ENCODE measurements at places on chromosomes 12 and 14. TPM values are rescaled to one million over a fixed set of nuclear protein-coding genes. Genes with fewer than 3 reads are reported as not detected.

GRCh38 chr12:67599691-67600090 lies 48.9 kb upstream of the DYRK2 start:
- no peak overlapping the region for H3K4me3 ChIP-seq
- no peak overlapping the region for H3K27ac ChIP-seq
- peaks cover 16% of the 10 kb centered on the region for H3K4me1 ChIP-seq
- no peaks in the 10 kb centered on the region for H3K27me3 ChIP-seq

GRCh38 chr12:16325426-16325825 lies 22.0 kb upstream of the MGST1 start:
- H3K4me3 ChIP-seq, result no peak overlapping the region
- no peaks in the 10 kb centered on the region for H3K27me3 ChIP-seq
- no peaks in the 10 kb centered on the region for H3K36me3 ChIP-seq
- peak; percentile 31 for DNase-seq
- H3K4me1 ChIP-seq, result peaks cover 32% of the 10 kb centered on the region

- no peaks in the 10 kb centered on the region for H3K4me1 ChIP-seq
- H3K36me3 ChIP-seq, result no peaks in the 10 kb centered on the region
- no peaks in the 10 kb centered on the region for H3K27me3 ChIP-seq
- no peak overlapping the region for H3K27ac ChIP-seq
Observed at GRCh38 chr14:21486640-21487087, 9.7 kb downstream of the TOX4 start.

DNA sequence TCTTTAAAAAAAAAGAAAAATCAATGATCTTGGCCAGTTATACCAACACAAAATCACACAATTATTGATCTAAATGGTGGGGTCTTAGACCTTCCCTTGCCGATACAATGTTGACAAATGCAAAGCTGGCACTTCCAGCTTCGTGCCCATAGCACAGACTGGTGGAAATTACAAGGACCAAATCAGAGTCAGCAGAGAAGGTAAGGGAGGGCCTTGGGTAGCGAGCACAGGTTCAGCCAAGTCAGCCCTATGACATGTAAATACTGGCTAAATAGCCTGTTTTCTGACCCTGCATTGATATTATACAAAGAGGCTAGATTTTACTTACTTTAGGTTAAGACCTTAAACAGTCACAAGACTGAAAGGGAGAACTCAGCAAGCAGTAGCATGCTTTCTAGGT lies 30.3 kb upstream of the WDR89 start:
- H3K4me1 ChIP-seq, result peaks cover 4% of the 10 kb centered on the region
- no peaks in the 10 kb centered on the region for H3K27me3 ChIP-seq
- H3K4me3 ChIP-seq, result no peak overlapping the region
- no peaks in the 10 kb centered on the region for H3K36me3 ChIP-seq
- DNase-seq, result no peak

GRCh38 chr12:112236786-112237185 lies 111.4 kb downstream of the TRAFD1 start:
- H3K4me3 ChIP-seq, result no peak overlapping the region
- peaks cover 15% of the 10 kb centered on the region for H3K36me3 ChIP-seq
- H3K4me1 ChIP-seq, result no peaks in the 10 kb centered on the region
- H3K27ac ChIP-seq, result no peak overlapping the region
- no peak for DNase-seq

DNA sequence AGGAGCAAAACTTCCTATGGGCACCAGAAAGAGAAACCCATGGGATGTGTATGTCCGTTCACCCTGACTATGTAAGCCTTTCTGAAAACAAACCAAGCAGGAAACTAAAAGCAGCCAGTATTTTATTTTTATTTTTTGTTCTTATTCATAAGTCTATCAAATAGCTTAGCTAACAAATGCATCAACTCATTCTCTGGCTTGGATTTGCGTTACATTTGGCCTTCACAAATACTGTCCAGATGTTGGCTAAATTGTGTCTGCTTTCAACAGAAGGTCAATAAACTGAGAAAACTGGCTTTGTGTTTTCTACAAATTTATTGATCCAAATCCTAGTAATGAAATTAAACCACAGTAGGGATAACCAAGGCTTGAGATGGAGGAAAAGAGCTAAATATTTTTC lies 379.0 kb downstream of the NOVA1 start:
- H3K4me1 ChIP-seq, result no peaks in the 10 kb centered on the region
- no peak overlapping the region for H3K4me3 ChIP-seq
- H3K27ac ChIP-seq, result no peak overlapping the region
- no peaks in the 10 kb centered on the region for H3K36me3 ChIP-seq
- H3K27me3 ChIP-seq, result no peaks in the 10 kb centered on the region

- H3K4me1 ChIP-seq, result no peaks in the 10 kb centered on the region
- no peaks in the 10 kb centered on the region for H3K36me3 ChIP-seq
- H3K27ac ChIP-seq, result 0 out of 2 replicates have a peak overlapping the region, but pooled peaks have one; percentile 9
- DNase-seq, result no peak
Observed at GRCh38 chr12:1083151-1083888, 92.3 kb downstream of the ERC1 start.

DNA sequence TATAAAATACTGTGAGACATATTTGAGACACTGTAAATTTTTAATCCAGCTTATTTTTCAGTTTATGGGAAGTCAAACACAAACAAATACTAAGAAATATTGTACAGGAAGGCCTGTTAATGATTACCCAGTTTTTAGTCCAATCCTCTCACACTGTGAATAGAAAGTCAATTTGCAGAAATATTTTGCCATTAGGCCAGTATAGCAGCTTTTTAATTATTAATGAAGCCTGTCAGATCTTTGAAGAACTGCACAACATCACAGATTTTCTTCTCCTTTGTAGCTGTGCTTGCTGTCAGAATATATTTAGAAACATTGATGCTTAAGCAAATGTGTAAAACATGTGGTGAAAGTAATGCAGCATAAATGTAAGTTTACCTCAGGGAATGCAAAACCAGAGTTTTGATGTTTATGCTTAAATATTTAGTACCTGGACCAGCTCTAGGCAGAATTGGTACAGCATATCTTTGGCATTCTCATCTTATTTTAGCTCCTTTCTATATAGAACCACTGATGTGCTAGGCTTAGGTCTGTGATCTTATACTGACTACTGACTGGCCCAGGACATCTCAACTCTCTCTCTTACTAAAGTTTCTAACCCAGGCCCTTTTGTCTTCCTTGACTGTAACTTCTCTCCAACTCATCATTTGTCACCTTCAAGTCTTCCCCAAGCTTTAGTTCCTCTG lies 230.8 kb upstream of the NAV3 start:
- H3K4me1 ChIP-seq, result no peaks in the 10 kb centered on the region
- H3K36me3 ChIP-seq, result no peaks in the 10 kb centered on the region
- no peak for DNase-seq
- no peak overlapping the region for H3K27ac ChIP-seq

GRCh38 chr12:124531281-124531745 lies 36.1 kb downstream of the NCOR2 start:
- no peak overlapping the region for H3K27ac ChIP-seq
- H3K4me3 ChIP-seq, result no peak overlapping the region
- no peak for DNase-seq
- H3K27me3 ChIP-seq, result no peaks in the 10 kb centered on the region

GRCh38 chr12:85281636-85282312 lies 1.8 kb downstream of the ALX1 start:
- no peak overlapping the region for H3K27ac ChIP-seq
- no peak overlapping the region for H3K4me3 ChIP-seq

GRCh38 chr12:93338598-93338997 lies 39.1 kb upstream of the NUDT4 start:
- no peak overlapping the region for H3K4me3 ChIP-seq
- no peak overlapping the region for H3K27ac ChIP-seq
- H3K36me3 ChIP-seq, result no peaks in the 10 kb centered on the region
- DNase-seq, result no peak
- H3K4me1 ChIP-seq, result no peaks in the 10 kb centered on the region

DNA sequence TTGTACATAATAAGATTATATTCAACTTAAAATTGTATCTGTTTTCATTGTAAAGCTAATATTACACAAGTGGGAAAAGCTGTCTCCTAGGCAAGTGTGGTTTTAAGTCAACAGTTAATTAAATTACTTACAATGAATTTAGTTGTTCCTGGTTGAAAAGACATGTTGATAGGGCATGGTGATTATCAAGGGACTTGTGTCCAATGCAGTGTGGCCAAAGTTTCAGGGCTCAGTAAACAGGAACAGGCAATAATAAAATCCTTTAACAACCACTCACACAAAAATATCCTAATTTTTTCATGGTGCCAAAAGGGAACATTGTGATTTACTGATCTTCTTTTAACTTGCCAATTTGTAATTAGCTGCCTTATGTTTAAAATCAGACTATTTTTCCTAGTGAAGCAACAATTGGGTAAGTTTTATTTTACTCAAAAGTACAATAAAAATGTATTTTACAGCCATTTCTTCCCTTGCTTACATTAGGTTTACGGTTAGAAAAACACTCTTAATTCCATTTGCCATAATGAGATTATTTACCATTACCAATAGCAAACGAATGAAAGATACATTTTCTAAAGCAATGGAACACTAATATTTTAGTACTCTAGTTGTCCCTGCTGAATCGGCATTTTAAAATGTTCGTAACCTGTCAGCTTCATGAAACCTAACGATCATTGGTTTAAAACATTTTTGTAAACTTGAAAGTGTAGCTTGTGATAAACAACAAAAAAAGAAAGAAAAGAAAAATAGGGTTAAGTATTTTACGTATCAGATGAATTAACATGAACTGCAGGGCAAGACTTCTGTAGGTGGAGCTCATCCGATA lies 1.8 kb upstream of the WNK1 start:
- H3K36me3 ChIP-seq, result no peaks in the 10 kb centered on the region
- H3K27me3 ChIP-seq, result no peaks in the 10 kb centered on the region
- H3K4me1 ChIP-seq, result peaks cover 24% of the 10 kb centered on the region
- H3K4me3 ChIP-seq, result peak overlapping the region; percentile 81

GRCh38 chr14:75315144-75315543 lies 36.5 kb downstream of the FOS start:
- H3K4me3 ChIP-seq, result no peak overlapping the region
- no peaks in the 10 kb centered on the region for H3K36me3 ChIP-seq
- no peaks in the 10 kb centered on the region for H3K27me3 ChIP-seq
- H3K4me1 ChIP-seq, result peaks cover 31% of the 10 kb centered on the region
- H3K27ac ChIP-seq, result peak overlapping the region; percentile 3
- peak; percentile 70 for DNase-seq

DNA sequence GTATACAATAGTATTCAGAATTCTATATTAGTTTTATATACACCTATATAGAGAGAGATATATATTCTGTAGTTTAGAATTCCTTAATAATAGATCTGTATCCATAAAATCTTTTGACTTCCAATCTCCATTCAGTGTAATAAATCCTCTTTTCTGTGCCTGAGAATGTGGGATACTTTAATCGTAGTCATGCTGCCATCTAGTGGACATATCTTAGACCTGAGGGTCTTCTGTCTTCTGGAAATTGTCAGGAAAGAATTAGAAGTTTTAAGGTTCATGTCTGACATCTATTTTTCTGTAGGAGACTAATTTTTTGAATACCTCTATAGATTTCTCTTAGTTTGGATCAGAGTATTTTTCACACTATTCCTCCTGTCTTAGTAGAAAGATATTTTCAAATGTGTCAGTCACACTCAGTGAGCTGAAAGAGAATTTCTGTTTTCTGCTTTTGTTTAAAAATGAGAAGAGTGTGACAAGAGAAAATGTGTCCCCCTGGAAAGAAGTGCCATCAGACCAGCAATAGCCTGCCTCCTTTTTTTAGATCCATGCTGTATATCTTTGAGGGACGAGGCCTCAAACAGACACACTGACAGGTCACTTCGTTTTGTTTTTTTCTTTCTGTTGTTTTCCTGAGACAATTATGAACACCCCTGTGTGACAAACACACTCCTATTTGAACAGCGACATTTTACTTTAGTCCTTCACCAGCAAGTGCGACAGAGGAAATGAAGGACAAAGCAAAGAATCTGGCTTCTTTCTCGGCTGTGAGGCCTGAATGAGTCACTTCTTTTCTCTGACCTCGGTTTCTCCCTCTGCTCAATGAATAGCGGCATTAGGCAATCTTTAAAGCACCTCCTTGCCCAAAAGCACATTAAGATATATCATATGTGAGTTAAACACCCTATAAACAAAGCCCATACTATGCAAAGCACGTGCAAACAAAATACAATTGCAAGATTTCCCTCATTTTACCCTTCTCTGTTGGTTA lies 96.3 kb downstream of the GALC start:
- no peaks in the 10 kb centered on the region for H3K36me3 ChIP-seq
- H3K4me1 ChIP-seq, result no peaks in the 10 kb centered on the region
- no peak overlapping the region for H3K27ac ChIP-seq

GRCh38 chr14:22977684-22978486 lies 4.5 kb downstream of the AJUBA start:
- peaks cover 5% of the 10 kb centered on the region for H3K36me3 ChIP-seq
- peak overlapping the region; percentile 38 for H3K4me3 ChIP-seq
- peak; percentile 82 for DNase-seq
- peak overlapping the region; percentile 76 for H3K27ac ChIP-seq
- no peaks in the 10 kb centered on the region for H3K27me3 ChIP-seq

DNA sequence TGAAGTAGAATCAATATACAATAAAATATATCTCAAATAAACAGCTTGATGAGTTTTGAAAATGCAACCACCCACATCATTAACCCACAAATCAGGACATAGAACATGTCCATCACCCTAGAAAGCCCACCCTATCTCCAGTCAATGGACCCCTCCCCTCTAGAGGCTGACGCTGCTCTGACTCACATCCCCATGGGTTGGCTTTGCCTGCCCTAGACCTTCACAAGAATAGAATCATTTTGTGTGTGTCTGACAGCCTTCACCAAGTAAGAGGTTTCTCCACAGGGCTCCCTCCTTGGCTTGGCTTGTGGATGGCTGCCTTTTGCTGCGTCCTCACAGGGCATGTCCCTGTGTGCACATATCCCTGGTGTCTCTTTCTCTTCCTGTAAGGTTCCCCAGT lies 250.2 kb upstream of the RTL1 start:
- H3K36me3 ChIP-seq, result no peaks in the 10 kb centered on the region
- DNase-seq, result no peak
- H3K4me3 ChIP-seq, result no peak overlapping the region
- H3K27me3 ChIP-seq, result no peaks in the 10 kb centered on the region
- H3K4me1 ChIP-seq, result peaks cover 7% of the 10 kb centered on the region

DNA sequence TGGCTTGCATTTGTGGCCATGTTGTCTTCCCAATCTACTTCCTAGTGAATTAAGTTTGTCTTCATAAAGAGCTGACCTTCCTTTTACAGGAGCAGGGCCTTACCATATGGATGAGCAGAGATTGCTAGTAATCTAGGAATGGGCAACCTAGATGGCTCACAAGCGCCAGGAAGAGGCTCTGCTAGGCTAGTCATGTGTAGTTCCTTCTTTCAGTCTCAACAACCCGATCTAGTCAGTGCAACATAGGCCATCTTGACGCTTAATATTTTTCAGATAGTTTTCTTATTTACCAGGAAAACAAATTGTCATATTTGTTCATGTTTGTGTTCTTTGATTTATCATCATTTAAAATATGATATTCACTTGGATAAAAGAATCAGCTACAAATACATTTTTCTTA lies 48.2 kb upstream of the TPH2 start:
- H3K27me3 ChIP-seq, result no peaks in the 10 kb centered on the region
- no peaks in the 10 kb centered on the region for H3K4me1 ChIP-seq

GRCh38 chr14:24972844-24973243 lies 77.1 kb downstream of the STXBP6 start:
- no peak overlapping the region for H3K4me3 ChIP-seq
- H3K27me3 ChIP-seq, result no peaks in the 10 kb centered on the region
- no peak for DNase-seq
- no peaks in the 10 kb centered on the region for H3K36me3 ChIP-seq

- no peak overlapping the region for H3K4me3 ChIP-seq
- H3K4me1 ChIP-seq, result no peaks in the 10 kb centered on the region
- DNase-seq, result no peak
- no peaks in the 10 kb centered on the region for H3K27me3 ChIP-seq
Observed at GRCh38 chr12:39805651-39806050, 186.0 kb upstream of the ABCD2 start.

Gene RNASE7
- not detected for total RNA-seq

Gene TCL1B
- not detected for total RNA-seq

Gene MLEC
- total RNA-seq, result 110 TPM

Gene IL22
- not detected for total RNA-seq

Gene CIROP
- not detected for total RNA-seq

Gene SNRNP35
- total RNA-seq, result 24.3 TPM

Gene PTPRQ
- not detected for total RNA-seq

Gene LRRIQ1
- total RNA-seq, result 4.2 TPM
